ENCODE measurements at places on chromosomes 5 and 9.

DNA sequence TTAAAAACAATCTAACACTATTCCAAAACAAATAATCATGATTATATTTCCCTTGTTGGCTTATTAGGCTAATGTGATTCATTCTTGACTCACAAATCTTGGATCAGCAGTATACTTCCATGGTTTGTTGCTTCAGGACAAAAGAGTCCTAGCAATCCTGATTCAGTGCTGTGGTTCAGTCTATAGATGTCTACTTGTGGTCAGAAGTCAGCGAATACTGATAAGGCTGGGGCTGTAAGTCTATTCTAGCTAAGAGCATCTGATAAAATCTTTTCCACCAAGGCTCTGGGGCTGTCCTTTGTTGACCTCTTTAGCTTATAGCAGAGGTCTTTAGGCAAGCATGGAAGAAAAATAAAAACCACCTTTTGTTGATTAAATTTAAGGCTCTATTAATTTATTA is 4.4 kb upstream of the SMIM3 start:
- no peak for DNase-seq

- no peak for DNase-seq
These were observed 1.4 kb upstream of the QRFP start for GRCh38 chr9:130897848-130898551.

DNA sequence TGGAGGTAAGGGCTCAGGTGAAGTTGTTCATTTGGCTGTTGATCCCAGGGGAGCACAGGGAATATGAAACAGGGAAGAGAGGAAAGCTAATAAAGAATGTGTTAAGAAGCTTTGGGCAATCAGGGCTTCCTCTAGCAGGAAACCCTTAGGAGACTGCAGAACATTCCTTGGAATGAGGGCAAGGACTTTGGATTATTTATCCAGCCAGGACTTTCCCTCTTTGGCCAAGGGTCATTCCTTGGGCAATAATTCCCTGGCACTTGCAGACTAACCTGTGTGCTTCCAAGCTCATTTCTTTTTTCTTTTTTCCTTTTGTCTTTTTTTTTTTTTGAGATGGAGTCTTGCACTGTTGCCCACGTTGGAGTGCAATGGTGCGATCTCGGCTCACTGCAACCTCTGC is 209.2 kb upstream of the MAP3K1 start:
- DNase-seq = no peak

- DNase-seq = peak; percentile 57
These were observed 1.6 kb downstream of the CSNK1A1 start for GRCh38 chr5:149549461-149550267.

DNA sequence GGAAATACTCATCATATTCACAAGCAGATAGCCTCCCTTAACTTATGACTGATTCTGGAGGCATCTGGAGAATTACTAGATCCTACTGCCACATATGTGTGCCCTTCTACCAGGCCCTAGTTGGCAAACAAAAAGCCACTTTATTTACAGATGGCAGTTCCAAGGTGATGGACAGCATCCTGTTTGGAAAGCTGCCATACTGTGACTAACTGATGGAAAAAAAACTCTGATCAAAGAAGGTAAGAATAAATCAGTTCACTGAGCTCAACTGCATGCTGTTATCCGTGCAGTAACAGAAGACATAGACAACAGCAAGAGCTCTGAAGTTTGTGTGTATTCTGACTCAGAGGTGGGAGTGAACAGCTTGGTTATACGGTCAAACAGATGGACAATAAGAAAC is 279.8 kb upstream of the POU5F2 start:
- DNase-seq = no peak

GRCh38 chr9:4243113-4243512 is 56.8 kb downstream of the GLIS3 start:
- no peak for DNase-seq

- DNase-seq = no peak
These were observed 50.3 kb downstream of the HINT1 start for GRCh38 chr5:131114754-131115153.

DNA sequence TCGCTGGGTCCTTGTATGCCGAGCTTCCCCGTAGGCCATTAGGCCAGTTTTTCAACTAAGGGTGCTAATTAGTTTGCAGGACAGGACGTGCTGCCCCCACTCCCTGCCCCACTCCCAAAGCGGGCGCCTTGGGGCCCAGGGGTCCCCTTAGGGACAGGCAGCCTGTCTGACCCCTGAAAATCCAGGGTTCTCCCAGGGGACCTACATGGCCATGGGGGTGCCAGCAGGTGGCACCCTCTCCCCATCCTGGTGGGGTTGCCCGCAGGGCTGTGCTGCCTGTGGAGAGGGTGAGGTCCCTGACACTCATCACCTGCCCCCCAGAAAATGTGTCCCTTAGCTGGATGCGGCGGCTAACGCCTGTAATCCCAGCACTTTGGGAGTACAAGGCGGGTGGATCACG is 8.5 kb upstream of the CCDC187 start:
- peak; percentile 73 for DNase-seq

GRCh38 chr5:7678030-7678429 is 172.9 kb downstream of the CFAP90 start:
- no peak for DNase-seq

DNA sequence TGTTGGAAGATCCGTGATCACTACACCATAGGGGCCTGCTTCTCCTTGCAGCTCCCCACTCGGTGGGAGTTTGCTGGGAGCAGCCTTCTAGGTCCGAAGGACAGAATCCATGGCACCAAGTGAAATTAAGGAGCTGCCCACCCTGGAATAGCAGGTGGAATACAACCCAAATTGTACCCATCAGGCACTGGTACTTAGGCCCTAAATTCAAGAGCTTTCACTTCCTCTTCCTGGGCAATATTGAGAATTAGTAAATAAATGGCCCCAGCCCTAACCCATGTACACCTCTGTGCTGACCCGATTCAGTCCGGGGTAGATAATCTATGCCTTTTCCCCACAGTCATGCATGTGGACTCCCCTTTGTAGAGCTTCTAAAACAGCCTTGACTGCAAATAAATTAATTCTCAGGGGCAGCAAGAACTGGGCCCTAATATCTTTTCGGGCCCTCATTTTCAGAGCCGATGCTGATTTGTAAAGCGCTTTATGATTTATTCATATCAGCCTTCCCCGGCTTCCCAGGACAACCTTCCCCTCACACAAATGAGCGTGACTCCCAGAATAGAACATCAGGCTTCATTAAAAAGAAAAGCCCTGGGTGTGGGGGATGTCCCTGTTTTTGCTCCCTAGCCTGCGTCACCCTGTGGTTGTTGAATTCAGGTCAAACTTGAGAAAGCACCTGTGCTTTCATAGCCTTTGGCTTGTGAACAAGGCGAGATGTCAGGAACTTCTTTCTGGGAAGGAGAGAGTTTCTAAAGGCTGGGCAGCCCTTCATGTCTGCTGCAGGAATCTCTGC is 126.1 kb upstream of the TBC1D2 start:
- peak; percentile 57 for DNase-seq

DNA sequence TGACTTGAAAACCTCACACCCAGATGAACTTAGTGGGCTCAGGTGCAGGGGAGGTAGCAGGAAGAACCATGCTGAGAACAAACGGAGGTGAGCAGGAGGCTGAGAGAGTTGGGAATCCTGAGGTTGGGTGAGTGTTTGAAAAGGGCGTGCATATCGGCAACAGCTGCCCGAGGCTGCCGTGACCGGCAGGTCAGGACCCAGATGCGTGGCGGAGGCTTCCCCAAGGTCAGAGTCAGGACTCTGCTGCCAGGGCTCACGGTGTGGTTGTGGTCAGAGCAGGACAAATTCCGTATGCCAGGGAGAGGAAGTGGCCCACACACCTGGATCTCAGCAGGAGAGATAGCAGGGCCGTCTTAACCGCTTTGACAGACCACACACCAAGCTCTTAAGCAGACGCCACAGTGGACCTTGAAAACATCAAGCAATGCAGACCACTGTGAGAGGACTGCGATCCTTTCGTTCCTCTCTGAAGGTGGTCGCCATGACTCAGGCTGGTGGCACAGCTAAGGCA is 43.1 kb downstream of the ADAMTS16 start:
- no peak for DNase-seq
